ENCODE measurements at places on chromosomes 13 and 19. TPM values are rescaled to one million over a fixed set of nuclear protein-coding genes. Genes with fewer than 3 reads are reported as not detected.

Gene AXL
- 37.4 TPM for total RNA-seq

- no peaks in the 10 kb centered on the region for H3K36me3 ChIP-seq
- no peak for DNase-seq
- no peak overlapping the region for H3K4me3 ChIP-seq
- H3K4me1 ChIP-seq: no peaks in the 10 kb centered on the region
Measured at GRCh38 chr19:8673276-8673891, 25.2 kb downstream of the ACTL9 start.

DNA sequence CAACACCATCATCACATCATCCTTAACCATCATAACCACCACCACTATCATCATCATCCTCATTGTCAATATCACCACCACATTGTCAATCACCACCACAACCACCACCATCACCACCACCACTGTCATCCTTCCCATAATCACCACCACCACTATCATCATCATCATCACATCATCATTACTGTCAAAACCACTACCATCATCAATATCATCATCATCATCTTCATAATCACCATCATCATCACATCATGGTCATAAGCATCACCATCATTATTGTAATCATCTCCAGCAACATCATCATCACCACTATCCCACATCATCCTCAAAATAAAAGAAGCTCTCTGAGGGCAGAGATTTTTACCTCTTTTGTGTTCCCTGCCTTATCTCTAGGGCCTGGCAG lies 52.2 kb downstream of the MBD3L1 start:
- H3K4me1 ChIP-seq: no peaks in the 10 kb centered on the region
- no peaks in the 10 kb centered on the region for H3K36me3 ChIP-seq
- no peaks in the 10 kb centered on the region for H3K27me3 ChIP-seq
- no peak overlapping the region for H3K27ac ChIP-seq
- H3K4me3 ChIP-seq: no peak overlapping the region

DNA sequence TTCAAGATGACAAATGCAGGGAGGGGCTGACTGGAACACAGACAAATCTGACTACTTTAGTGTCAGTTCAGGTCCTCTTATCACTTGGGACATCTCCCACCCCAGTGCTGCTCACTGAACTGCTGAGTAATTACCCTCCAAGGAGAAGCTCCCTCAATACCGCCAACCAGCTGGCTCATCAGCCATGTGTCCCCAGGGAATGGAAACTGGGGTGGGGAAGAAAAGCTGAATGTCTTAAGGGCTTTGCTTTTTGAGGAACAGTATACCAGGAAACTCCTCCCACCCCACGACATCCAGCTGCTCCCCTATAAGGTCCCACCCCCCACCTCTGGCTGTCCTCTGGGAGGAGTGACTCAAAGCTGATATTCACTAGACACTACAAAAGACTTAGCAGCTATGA lies 2.0 kb downstream of the ZNF823 start:
- DNase-seq: peak; percentile 27
- H3K27me3 ChIP-seq: no peaks in the 10 kb centered on the region
- no peaks in the 10 kb centered on the region for H3K36me3 ChIP-seq
- no peak overlapping the region for H3K4me3 ChIP-seq

DNA sequence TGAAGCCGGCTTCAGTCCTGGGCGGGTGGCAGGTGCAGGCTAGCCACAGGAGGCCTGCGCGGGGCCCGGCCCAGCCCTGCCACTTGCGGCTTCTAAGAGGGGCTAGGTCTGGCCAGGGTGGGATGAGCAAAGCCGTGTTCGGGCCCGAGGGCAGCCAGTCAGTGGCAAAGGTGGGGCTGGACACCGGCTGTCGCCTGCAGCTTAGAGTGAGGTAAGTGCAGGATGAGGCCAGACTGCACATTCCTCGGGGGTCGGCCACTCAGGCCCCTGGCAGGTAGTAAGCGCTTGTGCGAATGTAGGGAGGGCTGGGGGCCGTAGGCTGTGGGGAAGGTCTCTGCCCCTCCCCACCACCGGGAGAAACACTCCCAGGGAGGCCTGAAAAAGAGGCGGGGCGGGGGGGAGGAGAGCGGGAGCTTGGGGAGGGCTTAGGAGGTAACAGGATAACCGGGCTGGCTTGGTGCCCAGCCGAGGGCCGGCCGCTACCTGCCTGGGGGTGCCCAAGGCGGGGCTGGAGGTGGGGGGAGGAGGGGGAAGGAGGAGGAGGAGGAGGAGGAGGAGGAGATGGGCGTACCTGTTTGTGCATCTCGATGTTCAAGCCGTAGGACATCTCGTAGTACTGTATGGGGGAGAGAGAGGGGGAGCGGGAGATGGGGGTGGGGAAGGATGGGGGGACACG lies 6.4 kb downstream of the TLE5 start:
- DNase-seq: peak; percentile 84
- no peak overlapping the region for H3K4me3 ChIP-seq
- H3K36me3 ChIP-seq: peaks cover 33% of the 10 kb centered on the region
- H3K27ac ChIP-seq: peak overlapping the region; percentile 81

DNA sequence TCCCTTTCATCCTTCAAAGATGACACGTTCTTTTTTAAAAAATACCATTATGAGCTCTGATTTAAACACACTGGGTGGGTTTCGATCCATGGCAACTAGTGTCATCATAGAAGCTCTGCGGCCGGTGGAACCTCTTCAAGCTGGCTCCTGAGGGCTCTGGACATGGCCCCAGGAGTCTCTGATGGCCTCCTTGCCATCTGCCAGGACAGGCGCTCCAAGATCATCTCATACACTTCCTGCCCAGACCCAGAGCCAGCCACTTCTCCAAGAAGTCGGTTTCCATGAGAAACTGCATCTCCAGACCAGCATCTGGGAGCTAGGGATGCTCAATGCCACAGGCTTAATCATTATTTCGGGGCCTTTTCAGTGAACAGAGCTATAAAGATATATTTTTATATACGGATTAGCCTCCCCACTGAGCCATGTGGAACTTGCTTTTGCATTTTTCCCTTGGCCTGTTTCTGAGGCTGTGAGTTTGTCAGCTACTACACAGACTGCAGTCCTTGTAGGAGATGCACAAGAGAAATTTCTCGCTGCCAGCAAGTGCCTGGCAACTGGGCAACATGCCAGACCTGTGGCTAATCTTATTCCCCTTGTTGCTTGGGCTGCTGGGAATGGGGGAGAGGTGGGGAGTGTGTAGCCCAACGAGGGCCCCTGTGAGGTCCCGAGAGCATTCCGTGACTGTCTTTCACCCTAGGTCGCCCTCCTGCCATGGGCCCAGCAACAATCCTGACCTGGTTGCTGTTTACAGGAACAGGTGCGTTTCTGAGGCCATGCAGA lies 15.9 kb downstream of the SUGP1 start:
- DNase-seq: no peak
- H3K27ac ChIP-seq: no peak overlapping the region
- H3K27me3 ChIP-seq: no peaks in the 10 kb centered on the region

Gene GPC5
- 0.47 TPM for total RNA-seq

DNA sequence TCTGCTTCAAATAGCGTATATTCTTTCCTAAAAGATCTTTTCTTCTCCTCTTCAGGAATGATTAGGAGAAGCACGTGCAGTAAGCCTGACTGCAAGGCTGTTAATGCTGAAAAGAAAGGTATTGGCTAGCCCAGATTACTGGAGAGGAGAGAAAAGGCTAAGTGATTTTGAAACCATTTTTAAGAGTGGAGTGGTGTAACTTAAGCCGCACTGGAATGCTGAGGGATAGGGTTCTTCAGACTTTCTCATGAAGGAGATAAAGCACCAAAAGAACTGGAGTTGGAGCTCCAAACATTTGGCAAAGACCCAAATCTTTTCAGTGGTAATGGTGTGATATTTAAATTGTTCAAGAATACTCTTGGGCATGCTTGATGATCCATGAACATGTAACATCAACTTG lies 388.3 kb downstream of the COG6 start:
- no peak overlapping the region for H3K4me3 ChIP-seq
- no peaks in the 10 kb centered on the region for H3K36me3 ChIP-seq
- no peaks in the 10 kb centered on the region for H3K27me3 ChIP-seq
- no peak overlapping the region for H3K27ac ChIP-seq
